ENCODE measurements at places on chromosomes 7 and 10. TPM values are rescaled to one million over a fixed set of nuclear protein-coding genes. Genes with fewer than 3 reads are reported as not detected.

DNA sequence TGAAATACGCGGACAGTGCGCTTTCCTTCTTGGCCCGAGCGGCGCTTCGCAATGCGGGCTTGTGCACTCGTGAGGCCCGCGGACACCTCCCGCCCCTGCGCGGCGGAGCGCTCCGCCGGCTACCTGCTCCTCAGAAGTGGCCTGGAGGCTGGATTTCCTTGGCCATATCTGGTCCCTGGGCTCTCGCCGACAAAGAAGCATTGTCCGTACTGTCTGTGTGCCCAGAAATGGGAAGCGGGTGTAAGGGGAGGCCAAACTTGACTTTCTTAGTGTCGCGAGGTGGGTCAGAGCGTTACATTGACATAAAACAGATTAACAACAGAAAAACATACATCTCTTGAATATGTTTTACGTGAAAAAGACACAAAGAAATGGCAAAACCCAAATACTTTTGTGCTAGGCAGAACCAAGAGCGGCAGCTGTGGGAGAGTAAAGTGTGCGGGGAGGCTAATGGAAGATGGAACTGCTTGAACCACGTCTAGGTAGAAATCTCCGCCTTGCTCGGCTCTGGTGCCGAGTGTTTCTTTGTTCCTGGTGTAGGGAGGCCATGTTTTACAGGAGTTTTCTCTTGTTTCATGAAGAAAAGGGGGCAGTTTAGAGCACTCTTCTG, 1.4 kb downstream of the LANCL2 start:
- H3K27ac ChIP-seq = peak overlapping the region; percentile 99
- no peaks in the 10 kb centered on the region for H3K36me3 ChIP-seq
- peaks cover 4% of the 10 kb centered on the region for H3K4me1 ChIP-seq
- DNase-seq = peak; percentile 28
- no peaks in the 10 kb centered on the region for H3K27me3 ChIP-seq
- H3K4me3 ChIP-seq = peak overlapping the region; percentile 85

Gene PLXDC2
- total RNA-seq = 12.5 TPM

GRCh38 chr7:67453580-67454380, 457.1 kb downstream of the TYW1 start:
- DNase-seq = no peak
- no peak overlapping the region for H3K4me3 ChIP-seq
- H3K27me3 ChIP-seq = no peaks in the 10 kb centered on the region
- H3K4me1 ChIP-seq = no peaks in the 10 kb centered on the region

- H3K27ac ChIP-seq = no peak overlapping the region
- no peaks in the 10 kb centered on the region for H3K4me1 ChIP-seq
- DNase-seq = no peak
- H3K27me3 ChIP-seq = no peaks in the 10 kb centered on the region
- H3K36me3 ChIP-seq = no peaks in the 10 kb centered on the region
Measured at GRCh38 chr10:78118591-78118990, 84.9 kb downstream of the RPS24 start.

Gene CRHR2
- 0.16 TPM for total RNA-seq

DNA sequence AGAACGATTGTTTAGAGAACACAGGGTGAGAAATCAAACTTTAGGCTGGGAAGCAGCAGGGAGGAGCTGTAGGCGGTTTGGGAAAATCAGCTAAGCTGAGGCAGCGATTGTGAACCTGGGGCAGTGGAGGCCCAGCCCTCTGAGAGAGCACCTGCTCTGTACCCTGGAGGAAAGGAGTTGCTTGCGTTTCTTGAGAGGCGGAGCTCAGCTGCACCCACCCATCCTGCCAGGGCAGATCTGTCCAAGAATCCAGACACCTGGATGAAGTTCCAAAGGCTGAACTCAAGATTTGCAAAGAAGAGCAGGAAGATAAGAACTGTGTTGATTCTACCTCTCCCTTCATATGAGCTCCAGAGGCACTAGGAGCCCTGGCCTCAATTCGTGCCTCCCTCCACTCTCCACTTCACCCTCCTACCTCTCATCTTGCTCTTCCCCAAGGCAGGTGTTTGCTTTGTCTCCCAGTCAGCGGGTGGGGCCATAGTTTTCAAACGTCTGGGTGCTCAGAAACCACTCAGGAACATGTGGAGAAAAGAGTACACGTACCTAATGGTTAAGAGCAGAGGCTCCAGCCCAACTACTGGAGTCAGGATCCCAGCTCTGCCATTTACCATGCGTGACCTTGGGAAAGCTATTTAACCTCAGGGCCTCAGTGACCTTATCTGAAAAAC, 21.5 kb upstream of the TMEM213 start:
- H3K27me3 ChIP-seq = no peaks in the 10 kb centered on the region
- DNase-seq = peak; percentile 19
- no peaks in the 10 kb centered on the region for H3K4me1 ChIP-seq
- H3K27ac ChIP-seq = no peak overlapping the region

DNA sequence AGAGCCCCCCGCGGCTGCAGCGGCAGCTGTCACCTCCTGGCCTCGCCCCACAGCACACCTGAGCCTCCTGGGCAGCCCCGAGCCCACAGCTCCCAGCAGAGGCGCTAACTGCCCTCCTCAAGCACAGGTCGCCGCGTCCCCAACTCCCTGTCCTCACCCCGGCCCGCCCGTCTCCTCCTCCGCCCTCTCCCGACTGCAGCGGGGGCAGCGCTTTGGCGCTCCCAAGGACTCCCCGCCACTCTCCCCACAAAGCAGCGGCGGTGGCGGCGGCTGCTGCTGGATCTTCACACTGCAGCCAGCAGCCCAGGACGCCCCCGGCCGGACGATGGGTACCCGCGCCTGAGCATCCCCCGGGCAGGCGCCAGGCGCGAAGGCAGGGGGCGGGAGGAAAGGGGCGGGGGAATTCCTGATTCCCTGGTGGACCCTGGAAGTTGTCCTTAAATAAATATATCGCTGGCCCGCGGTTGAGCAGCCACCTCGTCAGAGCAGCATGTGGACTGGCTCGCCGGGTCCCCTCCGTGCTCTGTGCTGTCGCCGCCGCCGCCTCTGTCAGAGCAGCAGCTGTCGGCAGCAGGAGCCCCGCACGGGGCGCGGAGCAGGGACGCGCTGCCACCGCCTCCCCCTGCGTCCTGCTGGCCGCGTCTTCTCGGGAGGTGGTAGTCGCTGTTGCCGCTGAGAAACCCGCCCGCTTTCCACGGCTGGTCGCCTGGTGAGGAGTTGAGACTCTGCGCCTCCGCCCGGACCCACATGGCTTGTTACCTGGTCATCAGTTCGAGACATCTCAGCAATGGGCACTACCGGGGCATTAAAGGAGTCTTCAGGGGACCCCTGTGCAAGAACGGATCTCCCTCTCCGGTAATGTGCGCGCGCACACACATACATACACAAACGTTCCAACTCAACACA, at the start of gene ZNF804B:
Gene ZNF804B, plus strand, starts transcription at position 471 of the 906 bp plus-strand sequence. Its CDS starts 277 bp downstream, at position 748.
- no peaks in the 10 kb centered on the region for H3K36me3 ChIP-seq
- peak within 1 kb of the TSS; percentile 19 for H3K4me3 ChIP-seq
- peaks cover 4% of the 10 kb centered on the region for H3K4me1 ChIP-seq
- H3K27ac ChIP-seq = no peak within 1 kb of the TSS
- DNase-seq = no peak

Gene MRPS24
- total RNA-seq = 160 TPM

Gene GARIN1A
- 0.85 TPM for total RNA-seq

DNA sequence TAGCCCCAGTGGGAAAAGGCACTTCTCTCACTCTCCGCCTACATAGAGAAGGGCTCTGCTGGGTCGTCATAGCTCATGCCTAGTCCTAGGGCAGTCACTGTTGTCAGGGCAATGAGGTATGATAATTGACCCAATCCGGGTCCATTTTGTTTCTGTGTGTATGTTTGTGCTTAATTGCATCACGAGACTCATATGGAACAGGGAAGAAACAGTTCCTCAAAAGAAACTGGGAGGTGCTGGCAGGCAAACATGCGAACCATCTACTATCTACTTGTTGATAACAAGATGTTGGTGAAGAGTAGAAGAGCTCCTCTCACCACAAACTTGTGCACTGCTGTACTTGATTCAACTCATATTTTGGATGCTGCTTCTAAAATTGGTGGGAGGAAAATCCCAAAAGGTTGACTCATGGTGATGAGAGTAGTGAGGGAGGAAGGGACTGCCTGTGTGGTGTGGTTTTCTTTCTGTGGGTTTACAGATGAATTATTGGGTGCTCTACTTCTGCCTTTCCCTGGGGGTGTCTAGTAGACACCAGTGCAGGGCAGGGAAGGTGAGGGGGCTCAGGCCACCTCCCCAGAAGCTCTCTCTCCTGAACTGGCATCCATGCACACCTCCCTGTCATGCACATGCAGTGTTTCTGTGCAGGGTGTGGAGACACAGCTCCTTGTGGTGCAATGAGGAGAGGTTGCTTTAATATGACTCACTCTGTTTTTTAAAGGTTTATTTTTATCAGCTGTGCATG, 29.4 kb downstream of the LSMEM1 start:
- H3K4me1 ChIP-seq = no peaks in the 10 kb centered on the region
- H3K27ac ChIP-seq = no peak overlapping the region
- H3K27me3 ChIP-seq = no peaks in the 10 kb centered on the region
- no peak overlapping the region for H3K4me3 ChIP-seq
- no peak for DNase-seq

DNA sequence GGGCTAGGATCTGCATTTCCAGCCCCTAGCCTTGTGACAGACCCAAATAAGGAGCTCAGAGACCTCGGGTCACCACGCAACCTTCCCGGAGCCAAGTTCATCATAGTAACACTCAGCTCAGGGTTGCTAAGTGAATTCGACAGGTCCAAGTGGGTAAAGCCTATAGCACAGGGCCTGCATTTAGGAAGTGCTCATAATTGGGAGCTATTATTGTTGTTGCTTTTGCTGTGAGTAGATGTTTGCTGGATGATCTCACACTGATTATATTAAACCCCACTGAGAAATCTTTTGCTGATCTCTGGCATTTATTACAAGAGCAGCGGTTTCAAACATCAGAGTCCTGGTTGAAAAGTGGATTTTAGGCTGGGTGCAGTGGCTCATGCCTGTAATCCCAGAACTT, 20.3 kb upstream of the SAR1A start:
- H3K4me1 ChIP-seq = no peaks in the 10 kb centered on the region
- H3K27me3 ChIP-seq = no peaks in the 10 kb centered on the region
- H3K4me3 ChIP-seq = no peak overlapping the region
- no peak for DNase-seq
- no peaks in the 10 kb centered on the region for H3K36me3 ChIP-seq
- H3K27ac ChIP-seq = peak overlapping the region; percentile 3

DNA sequence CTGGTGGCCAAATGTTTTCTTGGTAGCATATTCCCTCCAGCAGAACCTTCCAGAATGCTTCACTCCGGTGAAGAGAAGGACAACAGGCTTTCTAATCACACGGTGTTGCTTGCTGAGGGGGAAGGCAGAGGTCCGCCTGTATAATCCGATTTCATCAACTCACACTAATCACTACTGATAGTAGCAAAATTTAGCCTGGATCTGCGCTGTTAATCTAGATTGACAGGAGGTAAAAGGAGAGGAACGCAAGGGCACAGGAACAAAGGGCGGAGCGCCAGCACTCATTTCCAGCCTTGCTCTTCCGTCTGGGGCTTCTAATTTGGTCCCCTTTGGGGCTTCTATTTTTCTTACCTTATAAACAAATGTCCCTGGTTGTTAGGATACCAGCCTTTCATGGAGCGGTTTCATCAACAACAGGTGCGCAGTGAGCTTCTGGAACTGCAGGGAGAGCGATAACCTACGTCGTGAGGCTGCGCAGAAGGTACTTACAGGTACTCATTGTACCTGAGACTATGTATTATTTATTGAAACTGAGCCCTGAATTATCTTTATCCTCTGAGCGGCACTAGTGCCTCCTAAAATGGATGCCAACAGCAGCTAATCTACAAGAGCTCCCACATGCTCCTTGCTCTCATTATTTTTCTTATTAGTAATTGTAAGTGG, 150.6 kb downstream of the CACNB2 start:
- H3K4me3 ChIP-seq = no peak overlapping the region
- no peak for DNase-seq
- H3K27ac ChIP-seq = no peak overlapping the region
- H3K4me1 ChIP-seq = no peaks in the 10 kb centered on the region
- no peaks in the 10 kb centered on the region for H3K27me3 ChIP-seq
- no peaks in the 10 kb centered on the region for H3K36me3 ChIP-seq

- no peak overlapping the region for H3K27ac ChIP-seq
- H3K4me1 ChIP-seq = no peaks in the 10 kb centered on the region
- H3K4me3 ChIP-seq = no peak overlapping the region
Measured at GRCh38 chr10:132048294-132048667, 17.5 kb upstream of the JAKMIP3 start.

Gene TFEC
- total RNA-seq = 2.9 TPM

Gene CPA2
- total RNA-seq = 0.48 TPM

DNA sequence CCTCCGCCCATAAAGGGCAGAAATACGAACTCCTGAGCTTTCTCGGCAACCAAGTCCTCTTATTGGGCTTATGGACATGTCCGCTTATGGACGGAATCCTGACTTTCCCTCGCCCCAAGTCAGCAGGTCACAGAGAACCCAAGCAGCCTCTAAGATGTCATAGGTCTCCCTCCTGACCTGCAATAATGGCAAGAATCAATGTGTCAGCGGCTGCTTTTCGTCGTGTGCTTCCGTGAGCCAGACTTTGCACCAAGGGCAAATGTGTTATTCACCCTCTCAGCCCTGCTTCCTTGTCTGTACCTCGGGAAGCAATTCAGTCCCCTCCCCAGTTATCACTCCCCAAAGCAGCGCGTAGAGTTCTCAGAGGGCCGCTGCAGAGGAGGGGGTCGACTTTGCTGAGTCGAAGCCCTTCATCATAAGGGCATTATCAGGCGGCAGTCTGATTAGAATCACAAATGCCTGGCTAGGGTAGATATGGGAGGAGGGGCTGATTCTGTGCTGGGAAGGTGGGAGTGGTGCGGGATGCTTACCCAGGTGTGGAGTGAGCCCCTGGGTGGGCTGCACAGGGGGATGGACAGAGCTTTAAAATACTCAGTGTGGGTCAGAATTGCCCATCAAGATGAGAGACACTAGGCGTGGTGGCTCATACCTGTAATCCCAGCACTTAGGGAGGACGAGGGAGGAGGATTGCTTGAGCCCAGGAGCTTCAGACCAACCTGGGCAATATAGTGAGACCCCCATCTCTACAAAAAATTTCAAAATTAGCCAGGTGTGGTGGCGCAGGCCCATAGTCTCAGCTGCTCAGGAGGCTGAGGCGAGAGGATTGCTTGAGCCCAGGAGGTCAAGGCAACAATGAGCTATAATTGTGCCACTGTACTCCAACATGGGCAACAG, 36.0 kb downstream of the COL26A1 start:
- no peaks in the 10 kb centered on the region for H3K36me3 ChIP-seq
- no peak overlapping the region for H3K27ac ChIP-seq
- H3K4me1 ChIP-seq = no peaks in the 10 kb centered on the region
- no peak overlapping the region for H3K4me3 ChIP-seq
- DNase-seq = no peak

Gene PDLIM1
- total RNA-seq = 246 TPM

GRCh38 chr10:72744566-72744965, 52.6 kb downstream of the MCU start:
- H3K4me1 ChIP-seq = no peaks in the 10 kb centered on the region
- no peak overlapping the region for H3K27ac ChIP-seq
- no peak overlapping the region for H3K4me3 ChIP-seq
- no peaks in the 10 kb centered on the region for H3K27me3 ChIP-seq

GRCh38 chr10:28558923-28559508, 26.1 kb downstream of the WAC start:
- H3K27me3 ChIP-seq = no peaks in the 10 kb centered on the region
- peak overlapping the region; percentile 34 for H3K27ac ChIP-seq
- H3K4me3 ChIP-seq = no peak overlapping the region

All from colonic mucosa (tissue), 4 donors.